HFF-Myc (cell line): ENCODE measurements at places on chromosomes 4 and X.
A peak's percentile ranks its signal among the peaks of the same experiment; 100 is the strongest.

DNA sequence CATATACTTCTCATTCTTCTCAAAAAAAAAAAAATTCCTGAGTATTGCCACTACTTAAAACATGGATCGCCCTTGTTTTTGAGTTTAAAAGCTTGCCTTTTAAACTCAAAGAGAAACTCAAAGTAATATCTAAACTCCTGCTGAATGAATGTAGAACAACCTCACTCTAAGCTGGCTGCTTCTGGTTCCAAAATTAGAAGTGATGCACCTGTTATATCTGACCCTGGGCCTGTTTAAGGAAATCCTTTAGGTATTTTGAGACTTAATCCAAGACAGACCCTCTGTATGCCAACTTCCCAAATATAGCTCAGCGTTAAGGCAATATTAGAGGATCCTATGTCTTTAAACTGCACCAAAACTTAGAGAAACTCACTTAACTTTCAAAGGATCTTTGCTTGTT is 1.8 kb upstream of the OTUD4 start:
- no peak for DNase-seq

GRCh38 chr4:1296324-1297022 is 6.8 kb downstream of the MAEA start:
- no peak for DNase-seq

DNA sequence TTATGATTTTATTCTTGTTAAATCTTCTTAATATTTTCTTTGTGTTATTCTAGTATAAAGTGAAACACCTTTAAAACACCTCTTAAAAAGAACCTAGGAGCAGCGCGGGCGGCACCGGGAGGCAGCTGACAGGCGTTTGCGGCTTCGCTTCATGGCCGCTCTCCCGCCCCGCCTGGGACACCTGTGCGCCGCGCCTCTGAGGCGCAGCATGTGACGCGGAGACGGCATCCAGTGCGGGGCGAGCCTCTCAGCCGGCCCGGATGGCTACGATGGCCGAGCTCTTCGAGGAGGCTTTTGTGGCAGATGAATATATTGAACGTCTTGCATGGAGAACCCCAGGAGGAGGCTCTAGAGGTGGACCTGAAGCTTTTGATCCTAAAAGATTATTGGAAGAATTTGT is 1592.7 kb downstream of the TECRL start:
- no peak for DNase-seq

- DNase-seq: no peak
Observed at GRCh38 chr4:37780444-37781130, 45.9 kb upstream of the PGM2 start.

- DNase-seq: no peak
Observed at GRCh38 chrX:94454606-94455005, 780.6 kb downstream of the FAM133A start.

DNA sequence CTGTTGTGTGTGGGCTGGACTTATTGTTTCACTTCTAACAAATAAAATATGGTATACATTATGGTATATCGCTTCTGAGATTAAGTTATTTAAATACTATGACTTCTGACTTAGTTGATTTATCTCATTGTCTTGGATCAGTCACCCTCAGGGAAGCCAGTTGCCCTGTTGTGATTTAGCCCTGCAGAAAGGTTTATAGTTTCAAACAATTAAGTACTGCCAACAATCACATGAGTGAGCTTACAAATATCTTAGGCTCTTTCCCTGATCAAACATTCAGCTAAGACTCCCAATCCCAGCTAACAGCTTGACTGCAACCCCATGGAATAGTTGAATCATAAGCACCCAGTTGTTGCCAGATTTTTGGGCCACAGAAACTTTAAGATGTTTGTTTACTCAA is 85.4 kb downstream of the MAGEC1 start:
- no peak for DNase-seq

DNA sequence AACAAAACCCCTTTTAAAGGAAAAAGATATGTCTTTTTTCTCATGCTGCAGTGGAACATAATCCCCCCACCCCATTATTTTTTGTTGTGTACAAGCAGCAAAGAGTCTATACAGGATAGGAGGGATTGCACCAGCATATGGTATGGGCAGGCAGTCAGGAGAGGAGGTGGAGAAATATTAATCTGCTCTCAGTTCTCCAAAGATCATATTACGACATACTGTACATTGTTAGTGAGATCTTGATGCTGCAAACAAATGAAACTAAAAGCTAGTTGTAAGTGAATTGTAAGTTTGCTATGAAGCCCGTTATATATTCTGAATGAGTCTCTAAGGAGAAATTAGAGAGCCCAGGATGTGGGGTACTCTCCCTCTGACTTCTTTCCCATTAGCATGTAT is 75.3 kb downstream of the RAPGEF2 start:
- DNase-seq: peak; percentile 6

- no peak for DNase-seq
Observed at GRCh38 chr4:8402181-8402597, 38.3 kb downstream of the ACOX3 start.

GRCh38 chr4:82275431-82276331 is 98.1 kb downstream of the HNRNPD start:
- no peak for DNase-seq
